ENCODE measurements at places on chromosomes 12 and 14. TPM values are rescaled to one million over a fixed set of nuclear protein-coding genes. Genes with fewer than 3 reads are reported as not detected.

PRKD1 gene
- not detected for total RNA-seq

HNF1A gene
- not detected for total RNA-seq

SERPINA1 gene
- total RNA-seq = not detected

FGF23 gene
- total RNA-seq = not detected

ACOT2 gene
- total RNA-seq = 10.9 TPM

TAS2R42 gene
- total RNA-seq = not detected

FERMT2 gene
- total RNA-seq = not detected

RD3L gene
- not detected for total RNA-seq

NEUROD4 gene
- not detected for total RNA-seq

DNA sequence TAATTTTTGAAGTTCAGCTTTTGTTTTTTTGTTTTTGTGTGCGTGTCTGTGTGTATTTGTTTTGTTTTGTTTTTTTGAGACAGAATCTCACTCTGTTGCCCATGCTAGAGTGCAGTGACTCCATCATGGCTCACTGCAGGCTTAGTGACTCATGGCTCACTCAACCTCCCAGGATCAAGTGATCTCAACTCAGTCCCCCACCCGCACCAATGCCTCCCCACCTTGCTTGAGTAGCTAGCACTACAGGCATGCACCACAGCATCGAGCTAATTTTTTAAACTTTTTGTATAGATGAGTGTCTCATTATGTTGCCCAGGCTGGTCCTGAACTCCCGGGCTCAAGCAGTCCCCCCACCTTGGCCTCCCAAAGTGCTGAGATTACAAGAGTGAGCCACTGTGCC is 981.4 kb downstream of the BCL11B start:
- no peak overlapping the region for H3K27ac ChIP-seq
- H3K4me3 ChIP-seq = no peak overlapping the region
- DNase-seq = no peak
- no peaks in the 10 kb centered on the region for H3K36me3 ChIP-seq
- peaks cover 3% of the 10 kb centered on the region for H3K4me1 ChIP-seq
- no peaks in the 10 kb centered on the region for H3K27me3 ChIP-seq

- DNase-seq = no peak
- no peak overlapping the region for H3K27ac ChIP-seq
- H3K36me3 ChIP-seq = no peaks in the 10 kb centered on the region
- H3K4me1 ChIP-seq = peaks cover 2% of the 10 kb centered on the region
- H3K4me3 ChIP-seq = no peak overlapping the region
- no peaks in the 10 kb centered on the region for H3K27me3 ChIP-seq
Measured at GRCh38 chr12:93461503-93461902, 5.8 kb upstream of the MRPL42 start.

DNA sequence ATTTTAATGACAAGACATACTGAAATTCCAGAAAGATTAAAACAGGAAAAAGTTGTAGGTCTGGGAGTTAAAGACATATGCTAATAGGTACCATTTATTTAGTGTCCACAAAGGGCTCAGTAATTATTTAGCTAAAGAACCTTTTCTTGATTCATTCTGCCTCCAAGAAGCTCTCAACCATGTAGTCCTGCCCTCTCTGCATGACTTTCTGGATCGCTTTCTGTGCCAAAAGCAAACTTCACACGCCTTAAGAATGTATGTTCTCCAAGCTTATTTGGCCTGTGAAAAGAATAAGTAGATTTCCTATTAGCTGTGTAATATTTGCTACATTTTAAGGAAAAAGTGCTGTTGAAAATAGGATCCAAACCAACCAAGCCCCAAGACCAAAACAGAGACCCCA is 291.7 kb downstream of the C12orf75 start:
- H3K36me3 ChIP-seq = no peaks in the 10 kb centered on the region
- H3K4me3 ChIP-seq = no peak overlapping the region
- H3K27ac ChIP-seq = no peak overlapping the region
- H3K27me3 ChIP-seq = peaks cover 5% of the 10 kb centered on the region

- H3K27me3 ChIP-seq = no peaks in the 10 kb centered on the region
- H3K36me3 ChIP-seq = peaks cover 40% of the 10 kb centered on the region
- no peak overlapping the region for H3K27ac ChIP-seq
- H3K4me1 ChIP-seq = peaks cover 73% of the 10 kb centered on the region
- DNase-seq = no peak
- no peak overlapping the region for H3K4me3 ChIP-seq
Measured at GRCh38 chr12:96375170-96375569, 25.1 kb downstream of the CDK17 start.

- no peaks in the 10 kb centered on the region for H3K36me3 ChIP-seq
- no peak overlapping the region for H3K27ac ChIP-seq
- no peak overlapping the region for H3K4me3 ChIP-seq
- no peaks in the 10 kb centered on the region for H3K27me3 ChIP-seq
- DNase-seq = no peak
- H3K4me1 ChIP-seq = no peaks in the 10 kb centered on the region
Measured at GRCh38 chr14:22333422-22334274, 255.4 kb downstream of the DAD1 start.

- H3K27ac ChIP-seq = no peak overlapping the region
- H3K27me3 ChIP-seq = no peaks in the 10 kb centered on the region
- DNase-seq = no peak
- H3K36me3 ChIP-seq = peaks cover 5% of the 10 kb centered on the region
- no peak overlapping the region for H3K4me3 ChIP-seq
Measured at GRCh38 chr14:31336646-31337045, 83.7 kb downstream of the HEATR5A start.

- H3K36me3 ChIP-seq = peaks cover 22% of the 10 kb centered on the region
- no peaks in the 10 kb centered on the region for H3K27me3 ChIP-seq
- DNase-seq = no peak
- no peak overlapping the region for H3K4me3 ChIP-seq
Measured at GRCh38 chr12:45234139-45234865, 18.4 kb downstream of the ANO6 start.

- H3K4me3 ChIP-seq = no peak overlapping the region
- H3K4me1 ChIP-seq = no peaks in the 10 kb centered on the region
- H3K27me3 ChIP-seq = no peaks in the 10 kb centered on the region
- H3K27ac ChIP-seq = no peak overlapping the region
Measured at GRCh38 chr12:20520532-20520931, 152.2 kb downstream of the PDE3A start.

DNA sequence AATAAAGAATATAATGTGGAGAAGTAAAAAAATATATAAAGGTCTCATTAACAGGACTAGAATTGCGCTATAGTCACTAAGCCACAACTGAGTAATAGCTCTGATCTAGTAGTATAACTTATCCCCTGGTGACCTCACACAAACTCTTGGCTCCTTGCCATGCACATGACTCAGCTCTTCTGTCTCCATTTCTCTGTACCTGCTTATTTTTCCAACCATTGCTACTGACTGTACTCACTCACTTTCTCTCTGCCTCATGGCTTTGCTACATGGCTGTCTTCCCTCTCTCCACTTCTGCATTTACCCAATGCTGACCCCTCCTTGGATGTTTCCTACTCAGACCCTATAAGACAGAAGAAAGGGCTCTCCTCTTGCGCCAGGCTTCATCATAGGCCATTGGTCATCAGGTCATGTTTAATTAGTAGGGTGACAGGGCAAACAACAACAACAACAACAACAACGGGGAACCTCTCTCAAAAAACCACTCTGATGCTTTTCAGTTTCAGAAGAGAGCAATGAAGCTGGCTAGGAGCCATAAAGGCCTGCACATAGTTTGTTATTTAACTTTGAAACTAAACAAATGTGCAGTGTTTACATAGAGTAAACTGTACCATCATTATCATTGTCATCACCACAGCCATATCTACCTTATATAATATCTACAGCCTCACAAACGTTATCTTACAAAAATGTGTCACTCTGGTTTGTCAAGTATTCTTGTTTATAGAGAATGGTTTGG is 25.6 kb upstream of the KRAS start:
- peaks cover 2% of the 10 kb centered on the region for H3K36me3 ChIP-seq
- no peak overlapping the region for H3K27ac ChIP-seq
- no peak for DNase-seq
- no peak overlapping the region for H3K4me3 ChIP-seq

GRCh38 chr12:15230751-15231150 is 9.5 kb upstream of the RERG start:
- no peaks in the 10 kb centered on the region for H3K36me3 ChIP-seq
- no peak overlapping the region for H3K4me3 ChIP-seq
- H3K27ac ChIP-seq = no peak overlapping the region
- H3K27me3 ChIP-seq = peaks cover 16% of the 10 kb centered on the region

GRCh38 chr14:72793156-72793939 is 100.6 kb downstream of the DPF3 start:
- no peak overlapping the region for H3K27ac ChIP-seq
- no peaks in the 10 kb centered on the region for H3K36me3 ChIP-seq
- DNase-seq = no peak

DNA sequence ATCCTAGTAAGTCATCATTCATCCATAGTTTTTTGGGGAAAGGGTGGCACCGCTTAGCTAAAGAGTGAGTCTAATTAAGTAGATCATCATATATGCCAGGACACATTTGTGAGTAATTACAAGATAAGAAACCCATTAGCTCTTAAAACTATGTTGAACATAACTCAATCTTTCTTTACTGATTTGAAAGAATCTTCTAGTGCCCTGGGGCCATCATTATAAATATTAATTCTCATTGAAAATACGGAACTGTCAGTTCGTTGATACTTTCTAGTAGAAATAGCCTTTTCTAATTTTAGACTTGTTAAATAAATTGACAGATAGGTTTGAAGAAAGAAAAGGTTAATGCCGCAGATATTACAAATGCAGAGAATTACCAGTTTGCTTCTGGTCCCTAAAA is 312.6 kb downstream of the NELL2 start:
- no peak overlapping the region for H3K27ac ChIP-seq
- no peak overlapping the region for H3K4me3 ChIP-seq

DNA sequence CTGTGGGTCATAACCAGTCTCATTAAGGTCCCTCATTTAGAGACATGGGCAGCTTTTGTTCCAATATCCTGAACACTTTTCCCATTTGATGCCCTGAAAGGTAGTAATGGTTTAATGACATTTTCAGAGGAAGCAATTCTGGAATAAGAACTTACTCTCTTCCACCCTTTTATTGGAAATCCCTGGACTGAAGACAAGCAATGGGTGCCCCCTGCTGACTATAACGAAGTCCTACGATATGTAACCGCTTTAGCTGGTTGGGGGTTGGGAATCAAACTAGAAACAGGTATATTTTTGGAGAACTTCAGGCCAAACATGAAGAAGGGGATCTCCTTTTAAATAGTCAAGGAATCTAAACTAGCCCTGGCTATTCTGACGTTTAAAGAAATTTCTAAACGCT is 20.5 kb downstream of the SARNP start:
- H3K27me3 ChIP-seq = no peaks in the 10 kb centered on the region
- H3K4me3 ChIP-seq = no peak overlapping the region
- peaks cover 12% of the 10 kb centered on the region for H3K4me1 ChIP-seq
- no peak for DNase-seq
- no peak overlapping the region for H3K27ac ChIP-seq

DNA sequence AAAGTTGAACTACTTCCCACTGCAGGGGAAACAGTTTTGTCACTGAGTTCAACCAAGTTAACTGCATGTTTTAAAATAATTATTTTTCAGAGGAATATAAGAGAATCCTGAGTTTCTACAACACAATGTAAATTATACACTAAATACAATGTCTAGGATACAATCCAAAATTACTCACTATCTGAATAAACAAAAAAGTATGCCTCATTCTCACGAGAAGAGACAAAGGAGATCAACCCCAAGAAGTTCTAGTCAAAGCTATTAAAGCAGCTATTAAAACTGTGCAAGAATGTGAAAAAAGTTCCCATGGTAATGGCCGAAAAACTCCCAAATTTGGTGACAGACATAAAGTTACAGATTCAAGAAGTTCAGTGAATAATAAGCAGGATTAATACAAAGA is 8.8 kb upstream of the KCNK13 start:
- peaks cover 39% of the 10 kb centered on the region for H3K27me3 ChIP-seq
- no peak overlapping the region for H3K27ac ChIP-seq
- no peaks in the 10 kb centered on the region for H3K4me1 ChIP-seq
- no peak for DNase-seq
- no peak overlapping the region for H3K4me3 ChIP-seq

- H3K27me3 ChIP-seq = peaks cover 6% of the 10 kb centered on the region
- peak; percentile 14 for DNase-seq
- no peaks in the 10 kb centered on the region for H3K36me3 ChIP-seq
- H3K27ac ChIP-seq = no peak overlapping the region
Measured at GRCh38 chr14:101019990-101020710, 116.6 kb upstream of the RTL1 start.

DNA sequence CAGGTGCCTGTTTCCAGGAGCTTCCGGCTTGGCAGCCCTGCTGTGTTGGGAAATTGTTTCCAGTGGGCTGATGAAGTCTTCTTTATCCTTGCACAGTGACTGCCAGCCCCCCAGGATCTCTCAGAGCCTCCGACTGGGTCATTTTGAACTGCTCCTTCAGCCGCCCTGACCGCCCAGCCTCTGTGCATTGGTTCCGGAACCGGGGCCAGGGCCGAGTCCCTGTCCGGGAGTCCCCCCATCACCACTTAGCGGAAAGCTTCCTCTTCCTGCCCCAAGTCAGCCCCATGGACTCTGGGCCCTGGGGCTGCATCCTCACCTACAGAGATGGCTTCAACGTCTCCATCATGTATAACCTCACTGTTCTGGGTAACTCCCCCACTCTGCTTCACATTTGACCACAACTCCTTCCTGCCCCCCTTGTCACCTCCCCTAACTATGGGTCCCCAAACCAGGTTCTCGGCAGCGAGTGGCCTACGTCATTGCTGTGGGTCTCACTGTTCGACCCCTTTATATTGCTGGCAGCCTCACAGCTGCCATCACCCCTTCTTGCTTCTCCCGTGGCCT is 2.3 kb downstream of the LAG3 start:
- peaks cover 83% of the 10 kb centered on the region for H3K4me1 ChIP-seq
- peak overlapping the region; percentile 95 for H3K27ac ChIP-seq
- peak overlapping the region; percentile 87 for H3K4me3 ChIP-seq
- H3K36me3 ChIP-seq = peaks cover 32% of the 10 kb centered on the region
- DNase-seq = peak; percentile 82

GRCh38 chr12:19387161-19387560 is 52.1 kb upstream of the AEBP2 start:
- H3K36me3 ChIP-seq = no peaks in the 10 kb centered on the region
- H3K27me3 ChIP-seq = no peaks in the 10 kb centered on the region
- H3K4me3 ChIP-seq = no peak overlapping the region
- no peak for DNase-seq

DNA sequence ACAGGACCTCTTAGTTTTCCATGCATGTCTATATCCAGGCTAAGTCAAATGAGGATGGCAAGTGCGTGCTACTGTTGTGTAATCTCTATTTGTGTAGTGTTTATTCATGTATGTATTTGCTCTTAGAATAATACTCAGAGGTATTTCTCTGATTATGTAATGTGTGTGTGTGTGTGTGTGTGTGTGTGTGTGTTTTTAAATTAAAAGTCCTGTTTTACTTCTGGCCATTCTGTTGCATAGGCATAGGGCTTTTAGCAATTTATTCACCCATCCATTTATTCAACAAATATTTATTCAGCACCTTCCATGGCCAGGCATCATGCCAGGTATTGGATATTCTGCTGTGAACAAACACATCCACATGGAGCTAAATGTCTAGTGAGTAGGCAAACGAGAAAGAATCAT is 63.5 kb downstream of the PELI2 start:
- DNase-seq = no peak
- H3K27me3 ChIP-seq = no peaks in the 10 kb centered on the region
- H3K36me3 ChIP-seq = no peaks in the 10 kb centered on the region
- no peaks in the 10 kb centered on the region for H3K4me1 ChIP-seq
- H3K27ac ChIP-seq = no peak overlapping the region
